ENCODE measurements at places on chromosomes 11 and 22. TPM values are rescaled to one million over a fixed set of nuclear protein-coding genes. Genes with fewer than 3 reads are reported as not detected.

The BATF2 gene
- total RNA-seq = 0.51 TPM

The TUB gene
- 8.3 TPM for total RNA-seq

The CCDC134 gene
- total RNA-seq = 4.0 TPM

The IRAG1 gene
- 4.2 TPM for total RNA-seq

The PDXP gene
- 12.9 TPM for total RNA-seq

The SLCO2B1 gene
- total RNA-seq = not detected

The GRAMD1B gene
- total RNA-seq = 0.94 TPM

The CASP12 gene
- total RNA-seq = not detected

The MAJIN gene
- total RNA-seq = not detected

The HINFP gene
- 9.8 TPM for total RNA-seq

The DLG2 gene
- total RNA-seq = 1.6 TPM

The HEPN1 gene
- total RNA-seq = not detected

The SLN gene
- total RNA-seq = 0.17 TPM

The ACTN3 gene
- total RNA-seq = under 0.01 TPM

The OR4D5 gene
- not detected for total RNA-seq

The DTX4 gene
- total RNA-seq = 10.0 TPM

The GPR152 gene
- total RNA-seq = not detected

The OR8D1 gene
- not detected for total RNA-seq

The BIK gene
- total RNA-seq = not detected

The GAL3ST3 gene
- not detected for total RNA-seq

The CCDC73 gene
- not detected for total RNA-seq

The CRYBA4 gene
- not detected for total RNA-seq

The CAPN1 gene
- 168 TPM for total RNA-seq

The CHEK1 gene
- 17.3 TPM for total RNA-seq

The TTC12 gene
- total RNA-seq = 10.0 TPM

The APOBEC3C gene
- 30.5 TPM for total RNA-seq

The CREB3L1 gene
- 60.9 TPM for total RNA-seq

The ZP1 gene
- 0.93 TPM for total RNA-seq

The CADM1 gene
- total RNA-seq = 0.09 TPM

The FAM227A gene
- total RNA-seq = 1.8 TPM

The PRR5L gene
- 1.8 TPM for total RNA-seq

The PRR33 gene
- total RNA-seq = not detected

The F2 gene
- total RNA-seq = not detected

The BID gene
- total RNA-seq = 22.3 TPM

The TECTA gene
- total RNA-seq = 0.26 TPM

The APOL4 gene
- 2.2 TPM for total RNA-seq

The GLB1L2 gene
- total RNA-seq = 0.70 TPM

The NLRP14 gene
- not detected for total RNA-seq

The ENTHD1 gene
- not detected for total RNA-seq

The NLRP6 gene
- not detected for total RNA-seq

The MB gene
- not detected for total RNA-seq

The IGSF22 gene
- not detected for total RNA-seq

The DEUP1 gene
- total RNA-seq = not detected

The SESN3 gene
- total RNA-seq = 31.7 TPM

Data from pericardium fibroblast (primary cell).